ENCODE measurements at places on chromosomes 16 and 17.

DNA sequence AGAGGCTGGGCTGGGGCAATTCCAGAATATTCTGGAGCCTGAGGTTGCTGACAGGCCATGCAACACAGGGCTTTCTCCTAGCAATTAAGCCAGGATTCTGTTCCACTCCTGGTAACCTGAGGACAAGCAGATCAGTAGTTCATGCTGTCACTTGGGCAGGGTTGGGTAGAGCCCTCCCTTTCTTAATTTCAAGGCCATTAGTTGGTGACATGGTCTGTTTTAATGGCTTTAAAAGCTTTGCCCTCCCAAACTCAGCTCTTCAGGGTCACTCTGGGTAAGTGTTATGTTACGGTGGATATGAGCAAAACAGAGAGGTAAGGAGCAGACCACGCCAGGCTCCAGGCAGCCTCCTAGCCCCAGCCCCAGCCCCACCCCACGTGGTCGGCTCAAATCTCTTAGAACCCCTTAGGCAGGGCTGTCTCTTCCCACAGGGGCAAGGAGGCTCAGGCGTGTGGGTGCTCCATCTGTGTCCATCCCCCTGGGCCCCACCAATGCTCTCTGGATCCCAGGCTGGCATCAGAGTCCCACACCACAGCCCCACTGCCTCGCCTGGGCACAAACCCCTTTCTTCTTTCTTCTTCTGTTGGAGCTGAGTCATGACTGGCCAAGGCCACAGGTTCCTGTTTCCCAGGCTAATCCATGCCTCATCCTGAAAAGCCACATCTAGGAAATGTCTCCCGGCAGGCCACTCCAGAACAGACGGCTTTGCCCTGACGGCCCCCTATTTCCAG is 27.5 kb downstream of the CEP295NL start:
- DNase-seq = no peak

- peak; percentile 74 for DNase-seq
Observed at GRCh38 chr16:30996985-30997724, 12.1 kb downstream of the HSD3B7 start.

DNA sequence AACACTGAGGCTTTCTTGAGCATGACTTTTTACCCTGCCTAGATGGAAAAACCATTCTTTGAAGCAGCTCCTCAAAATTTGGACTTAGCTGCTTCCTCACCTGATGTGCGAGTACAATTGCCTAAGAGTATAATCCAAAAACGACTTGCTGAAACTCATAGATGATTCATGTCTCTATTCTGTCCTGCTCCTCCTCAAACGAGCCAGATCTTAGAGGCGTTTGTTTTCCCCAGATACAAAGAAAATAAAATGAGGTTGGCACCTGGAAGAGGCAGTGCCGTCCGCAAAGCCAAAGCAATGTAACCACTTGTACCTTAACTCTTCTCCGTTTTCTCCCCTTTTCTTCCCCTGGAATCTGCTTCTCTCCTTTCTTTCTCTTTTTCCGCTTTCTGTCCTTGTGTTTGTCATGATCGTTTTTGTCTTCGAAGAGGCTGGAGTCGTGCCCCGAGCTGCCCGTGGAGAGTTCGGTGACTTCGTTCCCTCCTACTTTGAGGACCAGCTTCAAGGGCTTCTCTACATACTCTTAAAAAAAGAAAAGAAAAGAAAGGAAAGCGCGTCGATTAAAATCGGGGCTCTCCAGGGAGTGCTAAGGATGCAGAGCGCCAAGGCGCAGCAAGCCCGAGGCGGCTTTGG is 895 bp downstream of the BRD7 start:
- DNase-seq = no peak

DNA sequence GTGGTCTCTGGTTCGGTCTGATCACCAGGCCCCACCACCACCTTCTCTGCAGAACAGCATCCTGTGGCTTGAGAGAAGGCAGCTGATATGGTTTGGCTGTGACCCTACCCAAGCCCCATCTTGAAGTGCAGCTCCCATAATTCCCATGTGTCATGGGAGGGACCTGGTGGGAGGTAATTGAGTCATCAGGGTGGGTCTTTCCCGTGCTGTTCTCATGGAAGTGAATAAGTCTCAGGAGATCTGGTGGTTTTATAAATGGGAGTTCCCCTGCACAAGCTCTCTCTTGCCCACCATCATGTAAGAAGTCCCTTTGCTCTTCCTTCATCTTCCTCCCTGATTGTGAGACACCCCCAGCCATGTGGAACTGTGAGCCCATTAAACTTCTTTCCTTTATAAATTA is 352.3 kb upstream of the CDH5 start:
- no peak for DNase-seq

GRCh38 chr16:1870365-1871082 is 1.4 kb downstream of the MEIOB start:
- DNase-seq = no peak

GRCh38 chr17:80124351-80124981 is 22.5 kb downstream of the EIF4A3 start:
- no peak for DNase-seq

DNA sequence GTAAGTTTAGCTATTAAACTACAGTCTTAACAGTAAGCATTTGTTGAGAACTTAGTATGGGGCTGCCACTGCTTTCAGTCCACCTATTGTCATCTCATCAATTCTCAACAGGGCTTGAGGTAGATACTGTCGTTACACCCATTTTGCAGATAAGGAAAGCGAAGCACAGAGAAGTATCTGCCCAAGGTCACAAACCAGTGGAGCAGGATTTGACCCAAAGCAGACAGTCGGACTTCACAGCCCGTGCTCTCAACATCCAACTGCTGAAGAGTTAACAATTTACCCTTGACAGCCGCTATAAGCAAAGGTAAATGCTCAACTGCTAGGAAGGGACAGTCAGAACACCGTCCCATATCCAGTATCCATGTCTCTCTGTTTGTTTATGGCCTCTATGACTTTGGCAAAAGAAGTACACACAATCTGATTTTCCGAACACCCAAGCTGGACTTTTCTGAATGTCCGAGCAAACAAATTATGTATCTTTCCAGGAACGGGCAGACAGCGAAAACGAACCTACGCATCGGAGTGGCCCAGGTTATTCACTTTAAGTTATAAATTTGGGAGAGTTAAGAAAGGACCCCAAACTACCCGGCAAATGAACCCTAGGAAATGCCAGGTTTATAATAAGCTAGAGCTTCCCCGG is 1.2 kb downstream of the SIAH1 start:
- no peak for DNase-seq

DNA sequence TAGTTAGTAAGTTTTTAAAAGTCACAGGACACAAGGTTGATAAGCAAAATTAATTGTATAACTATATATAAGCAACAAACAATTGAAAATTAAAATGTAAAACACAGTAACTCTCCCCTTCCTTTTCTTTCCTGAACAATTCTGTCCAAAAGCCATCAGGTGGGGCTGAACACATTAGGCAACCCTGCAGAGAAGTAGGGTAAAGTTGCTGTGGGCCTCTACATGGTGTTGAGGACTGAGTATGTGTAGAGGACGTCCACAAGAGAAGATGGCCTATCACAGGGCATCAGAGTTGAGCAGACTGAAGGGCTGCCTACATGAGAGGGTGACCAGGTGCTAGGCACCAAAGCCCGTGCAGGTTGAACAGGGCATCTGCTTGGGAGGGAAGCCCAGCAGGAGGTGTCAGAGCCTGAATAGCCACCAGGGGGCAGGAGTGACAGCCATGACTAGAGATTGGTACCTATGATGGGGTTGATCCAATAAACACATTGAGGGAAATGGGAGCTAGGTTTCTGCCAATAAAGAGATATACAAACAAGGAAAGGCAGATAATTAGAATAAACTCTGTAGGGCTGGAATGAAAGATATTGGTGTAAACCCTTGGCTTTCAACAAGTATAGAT is 415.1 kb downstream of the NPIPA8 start:
- DNase-seq = peak; percentile 18

GRCh38 chr16:35188288-35189155 is 1729.1 kb downstream of the TP53TG3F start:
- DNase-seq = no peak

- DNase-seq = no peak
Observed at GRCh38 chr16:22315979-22316378, 18.8 kb downstream of the POLR3E start.

DNA sequence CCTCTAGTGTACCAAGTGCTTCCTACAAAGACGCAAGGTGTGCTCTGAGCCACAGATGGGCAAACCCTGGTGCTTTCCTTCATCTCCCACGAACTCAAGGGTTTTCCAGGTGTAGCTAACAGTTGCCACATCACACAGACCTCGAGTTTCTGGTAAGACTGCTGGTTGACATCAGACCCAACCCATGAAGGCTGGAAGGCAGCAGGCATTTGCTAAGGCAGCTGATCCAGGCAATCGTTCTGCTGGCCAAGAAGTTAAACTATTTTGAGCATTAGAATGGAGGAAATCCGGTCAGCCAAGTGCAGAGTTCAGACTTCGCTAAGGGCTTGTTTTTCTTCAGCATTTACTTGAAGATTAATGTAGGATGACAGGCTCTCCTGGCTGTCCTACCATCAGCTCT is 11.5 kb downstream of the HAS3 start:
- DNase-seq = no peak

GRCh38 chr16:67760206-67760955 is 41.3 kb upstream of the GFOD2 start:
- DNase-seq = no peak

DNA sequence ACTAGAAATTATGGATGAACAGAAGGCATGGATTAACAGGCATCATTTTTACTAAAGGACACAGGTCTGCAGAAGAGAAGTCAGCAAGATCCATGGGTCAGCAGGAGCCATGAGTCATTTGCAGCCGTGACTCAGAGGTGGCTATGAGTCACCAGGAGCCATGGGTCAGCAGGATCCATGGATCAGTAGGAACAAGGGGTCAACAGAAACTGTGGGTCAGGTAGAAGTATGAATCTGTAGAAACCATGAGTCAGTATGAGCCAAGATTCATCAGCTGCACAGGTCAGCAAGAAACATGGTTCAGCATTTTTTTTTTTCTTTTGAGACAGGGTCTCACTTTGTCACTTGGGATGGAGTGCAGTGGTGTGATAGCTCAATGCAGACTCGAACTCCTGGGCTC is 58.2 kb upstream of the HS3ST4 start:
- DNase-seq = no peak

GRCh38 chr16:66495440-66495839 is 54.5 kb downstream of the TK2 start:
- DNase-seq = no peak

DNA sequence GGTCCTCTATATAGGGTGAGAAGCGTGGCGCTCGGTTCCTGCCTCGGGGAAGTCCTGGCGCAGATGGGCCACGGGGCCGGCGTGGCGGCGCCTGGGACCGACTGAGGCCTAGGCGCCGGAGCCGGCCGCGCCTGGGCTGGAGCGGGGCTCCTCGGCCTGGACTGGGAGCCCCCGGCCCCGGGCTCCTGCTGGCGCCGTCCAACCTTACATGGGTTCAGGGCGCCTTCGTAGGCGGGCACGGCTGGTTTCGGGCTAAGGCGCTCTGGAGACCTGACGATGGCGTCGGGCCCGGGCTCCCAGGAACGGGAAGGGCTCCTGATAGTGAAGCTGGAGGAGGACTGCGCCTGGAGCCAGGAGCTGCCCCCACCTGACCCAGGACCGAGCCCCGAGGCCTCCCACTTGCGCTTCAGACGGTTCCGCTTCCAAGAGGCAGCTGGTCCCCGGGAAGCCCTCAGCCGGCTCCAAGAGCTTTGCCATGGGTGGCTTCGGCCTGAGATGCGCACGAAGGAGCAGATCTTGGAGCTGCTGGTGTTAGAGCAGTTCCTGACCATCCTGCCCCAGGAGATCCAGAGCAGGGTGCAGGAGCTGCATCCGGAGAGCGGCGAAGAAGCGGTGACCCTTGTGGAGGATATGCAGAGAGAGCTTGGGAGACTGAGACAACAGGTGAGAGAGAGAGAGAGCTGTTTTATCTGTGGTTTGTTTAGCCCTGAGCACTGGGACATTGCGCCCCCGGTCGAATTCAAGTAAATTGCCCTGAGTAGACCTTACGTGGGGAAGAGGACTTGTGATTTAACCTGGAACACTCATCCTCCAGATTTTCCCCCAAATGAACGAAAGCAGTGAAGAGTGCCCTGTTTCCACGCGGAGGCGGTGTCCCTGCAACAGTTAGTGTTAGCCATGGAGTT is 504 bp downstream of the ZNF263 start:
- DNase-seq = no peak

- no peak for DNase-seq
Observed at GRCh38 chr17:58811290-58811689, 55.6 kb downstream of the PPM1E start.

GRCh38 chr16:50677351-50677750 is 3.8 kb downstream of the SNX20 start:
- no peak for DNase-seq

- DNase-seq = no peak
Observed at GRCh38 chr16:1821861-1822611, 4.6 kb downstream of the HAGH start.

- no peak for DNase-seq
Observed at GRCh38 chr16:78641433-78641832, 542.0 kb downstream of the WWOX start.

- DNase-seq = no peak
Observed at GRCh38 chr16:16146380-16147315, 76.6 kb downstream of the ABCC6 start.

GRCh38 chr16:72120026-72120425 is 26.4 kb downstream of the DHX38 start:
- DNase-seq = no peak

- no peak for DNase-seq
Observed at GRCh38 chr17:50062293-50063243, 6.7 kb downstream of the ITGA3 start.

GRCh38 chr16:72371307-72372086 is 199.5 kb upstream of the PMFBP1 start:
- DNase-seq = no peak

GRCh38 chr17:68185820-68186219 is 62.0 kb upstream of the AMZ2 start:
- DNase-seq = no peak

GRCh38 chr17:42118545-42118944 is 2.6 kb downstream of the KAT2A start:
- DNase-seq = no peak

DNA sequence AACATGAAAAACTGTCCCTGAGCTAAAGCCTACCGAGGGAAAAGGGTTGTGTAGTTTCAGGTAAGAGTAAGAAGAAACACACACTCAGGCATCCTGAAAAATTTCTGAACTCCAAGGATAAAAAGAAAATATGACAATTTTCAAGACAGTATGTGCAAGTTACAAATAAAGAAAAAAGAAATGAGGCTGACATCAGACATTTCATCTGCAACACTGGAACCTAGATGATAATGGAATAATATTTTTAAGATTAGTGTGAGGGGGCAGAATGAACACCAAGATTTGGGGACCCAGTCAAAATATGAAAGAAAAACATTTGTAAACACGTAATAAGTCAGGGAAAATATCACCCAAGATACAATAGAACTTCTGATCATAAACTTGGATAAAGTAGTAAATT is 135.9 kb upstream of the PSMD7 start:
- no peak for DNase-seq

- no peak for DNase-seq
Observed at GRCh38 chr17:62159994-62160393, 94.9 kb upstream of the MED13 start.

Measured in stimulated activated CD8-positive, alpha-beta memory T cell treated with anti-CD3 and anti-CD28 coated beads, Interleukin-15, amount 100 ng/mL, for 48 hours (primary cell).